Activated T-helper 1 cell treated with Interleukin-2 at 50 U/mL for 16 hours (primary cell): ENCODE measurements at places on chromosomes 4 and X.
A peak's percentile ranks its signal among the peaks of the same experiment; 100 is the strongest.

- DNase-seq: no peak
Observed at GRCh38 chr4:169899295-169899694, 126.9 kb downstream of the MFAP3L start.

- DNase-seq: peak; percentile 4
Observed at GRCh38 chr4:81724925-81725329, 253.2 kb upstream of the RASGEF1B start.

DNA sequence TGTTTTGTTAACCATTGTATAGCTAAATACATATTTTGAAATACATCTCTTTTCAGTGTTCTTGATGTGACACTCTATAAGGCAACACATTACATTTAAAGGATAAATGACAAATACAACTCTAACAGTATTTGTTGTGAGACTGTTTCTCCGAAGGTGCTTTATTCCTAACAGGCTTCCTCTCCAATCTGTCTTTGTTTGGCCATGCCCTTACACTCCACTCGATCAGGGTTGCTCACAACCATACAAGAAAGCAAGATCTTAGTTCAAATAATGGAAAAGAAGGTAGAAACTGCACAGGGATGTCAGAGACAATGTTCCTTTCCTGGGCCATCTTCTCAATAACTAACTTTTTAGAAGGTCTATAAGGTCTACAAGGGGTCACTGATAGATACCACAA lies 36.5 kb downstream of the AMMECR1 start:
- DNase-seq: no peak

GRCh38 chr4:147942729-147943128 lies 210.8 kb downstream of the ARHGAP10 start:
- DNase-seq: no peak

- DNase-seq: no peak
Observed at GRCh38 chr4:159069922-159070321, 33.0 kb upstream of the RAPGEF2 start.

DNA sequence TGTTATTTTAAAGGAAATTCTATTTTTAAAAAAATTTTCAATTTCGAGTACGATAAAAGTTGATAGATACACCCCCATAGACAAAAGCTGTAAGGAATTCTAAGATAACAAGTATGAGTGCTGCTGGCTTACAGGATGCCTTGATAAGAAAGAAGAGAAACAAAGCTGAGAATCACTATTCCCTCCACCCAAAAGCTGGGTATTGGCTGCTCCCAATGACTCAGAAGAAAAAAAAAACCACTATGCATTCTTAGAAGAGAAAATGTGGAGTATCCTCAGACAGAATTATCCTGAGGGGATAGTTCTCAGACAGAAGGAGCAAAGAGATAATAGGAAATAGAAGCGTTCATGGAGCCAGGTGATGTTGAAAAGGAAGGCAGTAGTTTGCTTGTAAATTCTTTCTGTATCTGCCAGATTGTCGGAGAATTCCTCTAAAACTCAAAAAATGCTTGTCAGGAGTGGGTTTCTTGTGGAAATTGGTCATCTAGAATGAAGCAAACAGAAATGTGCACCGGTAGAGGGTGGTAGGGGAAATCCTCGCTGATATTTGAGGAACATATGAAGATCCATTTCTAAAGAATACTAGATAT lies 217.5 kb upstream of the ADAMTS3 start:
- no peak for DNase-seq

- no peak for DNase-seq
Observed at GRCh38 chr4:5888222-5889001, 4.5 kb downstream of the CRMP1 start.

DNA sequence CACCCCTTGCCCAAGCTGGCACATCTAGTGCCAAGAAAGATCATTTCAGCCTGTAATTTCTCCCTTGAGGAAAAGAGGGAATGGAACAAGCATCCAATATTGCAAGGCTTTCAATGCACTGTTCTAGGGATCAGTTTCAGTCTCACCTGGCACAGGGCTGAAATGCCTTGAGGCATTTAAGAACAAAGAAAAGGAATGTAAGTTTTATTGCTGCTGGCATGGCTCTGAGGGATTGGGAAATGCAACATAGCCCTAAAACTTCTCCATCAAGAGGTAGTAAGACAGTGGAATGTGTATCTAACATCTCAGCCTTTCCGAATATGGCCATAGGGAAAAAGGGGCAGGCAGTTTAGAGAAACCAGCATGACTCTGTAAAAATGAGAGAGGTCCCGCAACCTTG lies 732.6 kb upstream of the LCORL start:
- no peak for DNase-seq

DNA sequence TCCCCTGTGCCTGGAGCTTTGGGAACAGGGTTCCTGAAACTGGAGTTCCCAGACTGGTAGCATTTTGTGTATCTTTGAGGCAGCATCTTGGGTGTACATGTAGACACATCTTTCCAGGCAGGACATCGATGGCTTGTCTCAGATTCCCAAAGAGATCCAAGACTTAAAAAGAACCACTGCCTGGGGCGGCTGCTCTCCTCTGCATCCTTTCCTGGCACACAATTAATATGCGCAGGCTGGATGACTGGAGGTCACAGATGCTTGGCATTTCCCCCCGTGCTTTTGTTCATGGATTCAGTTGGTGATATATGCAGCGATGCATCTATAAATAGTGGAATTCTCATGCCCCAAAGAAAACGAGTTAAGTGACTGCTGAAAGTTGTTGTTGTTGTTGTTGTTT lies 80.5 kb downstream of the CLDN34 start:
- DNase-seq: no peak

DNA sequence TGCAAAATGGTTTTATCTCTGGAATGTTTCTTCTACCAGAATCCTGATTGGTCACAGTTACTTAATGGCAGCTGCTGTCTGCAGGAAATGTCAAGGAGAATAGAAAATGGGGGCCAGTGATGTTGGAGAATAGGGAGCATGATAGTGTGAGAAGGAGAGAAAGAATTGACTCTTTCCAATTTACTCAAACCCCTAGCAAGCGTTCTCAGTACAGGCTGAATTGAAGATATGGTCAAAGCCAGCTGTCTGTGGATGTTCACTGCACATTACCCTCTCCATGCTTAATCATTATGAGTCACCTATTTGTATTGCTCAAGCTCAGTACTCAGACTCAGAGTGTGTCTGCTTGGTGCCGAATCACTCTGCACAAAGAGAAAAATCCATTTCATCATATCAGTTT lies 57.8 kb upstream of the FAM47B start:
- no peak for DNase-seq

DNA sequence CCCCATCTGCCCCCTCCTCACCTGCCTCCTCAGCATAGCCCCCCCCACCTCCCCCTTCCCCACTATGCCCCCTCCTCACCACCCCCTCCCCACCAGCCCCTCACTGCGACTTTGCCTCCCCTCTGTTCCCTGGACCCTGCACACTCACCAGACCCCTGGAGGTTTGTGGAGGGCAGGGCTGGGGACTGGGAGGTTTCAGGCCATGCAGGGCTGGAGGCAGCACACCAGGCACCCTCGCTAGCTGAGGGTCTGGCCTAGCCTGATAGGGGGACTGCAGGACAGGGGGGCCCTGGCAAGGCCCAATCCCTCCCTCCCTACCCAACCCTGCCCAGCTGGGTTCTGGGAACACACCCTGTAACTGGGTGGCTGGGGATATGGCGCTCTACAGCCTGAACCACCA lies 28.0 kb downstream of the TACC3 start:
- no peak for DNase-seq

DNA sequence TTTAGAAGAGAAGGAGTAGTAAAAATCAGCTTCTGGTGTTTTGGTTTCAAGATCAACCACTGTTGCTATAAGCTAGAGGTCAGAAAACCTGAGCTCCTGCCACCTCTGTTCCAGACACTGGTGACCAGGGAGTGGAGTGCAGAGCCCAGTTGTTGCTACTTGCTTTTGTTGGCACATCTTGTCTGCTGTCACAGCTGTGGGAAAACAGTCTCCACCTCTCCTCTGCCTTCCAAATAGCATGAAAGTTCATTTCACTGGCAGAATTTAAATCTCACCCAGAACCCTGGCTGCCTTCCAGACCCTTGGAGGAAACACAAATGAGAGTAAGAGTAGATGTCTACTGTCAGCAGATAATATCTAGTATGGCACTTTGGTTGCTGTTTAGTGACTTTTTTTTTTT lies 297.5 kb upstream of the KLF3 start:
- DNase-seq: no peak
